ENCODE measurements at places on chromosomes 2 and 18.

DNA sequence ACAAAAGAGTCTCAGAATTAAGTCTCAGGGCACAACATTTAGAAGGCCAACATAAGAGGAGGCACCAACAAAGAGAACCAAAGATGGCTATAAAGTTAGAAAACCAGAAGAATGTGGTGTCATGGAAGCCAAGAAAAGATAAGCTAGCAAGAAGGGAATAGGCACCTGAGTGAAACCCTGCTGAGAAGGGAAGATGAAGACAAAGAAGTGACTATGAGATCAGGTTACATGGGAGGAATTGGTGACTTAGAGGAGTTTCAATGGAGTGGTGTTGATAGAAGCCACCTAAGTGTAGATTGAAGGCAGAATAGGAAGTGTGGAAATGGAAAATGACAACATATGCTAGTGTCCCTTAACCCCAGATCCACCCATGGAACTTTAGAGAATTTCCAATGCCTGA, 327.6 kb upstream of the KCNJ3 start:
- no peak for DNase-seq

GRCh38 chr2:68119504-68119903, 38.2 kb upstream of the PNO1 start:
- DNase-seq: no peak

- no peak for DNase-seq
Observed at GRCh38 chr18:47969816-47970215, 39.4 kb upstream of the SMAD2 start.

DNA sequence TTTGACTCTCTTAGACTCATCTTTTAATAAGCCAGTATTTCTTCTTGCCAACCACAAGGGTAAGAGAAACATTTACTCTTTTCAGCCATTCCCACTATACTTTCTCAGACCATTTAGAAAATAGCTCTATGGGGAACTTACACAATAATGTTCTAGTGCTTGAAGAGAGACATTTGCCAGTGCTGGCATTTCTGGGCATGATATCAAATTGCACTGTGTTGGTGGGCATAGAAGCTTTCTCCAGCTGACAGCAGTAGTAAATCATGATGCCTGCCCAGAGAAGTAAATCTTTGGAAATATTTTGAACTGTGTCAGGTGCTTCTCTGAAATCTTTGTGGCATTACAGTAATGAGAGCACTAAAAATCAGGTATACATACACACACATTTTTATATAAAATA, 346.6 kb downstream of the CBLN2 start:
- no peak for DNase-seq

DNA sequence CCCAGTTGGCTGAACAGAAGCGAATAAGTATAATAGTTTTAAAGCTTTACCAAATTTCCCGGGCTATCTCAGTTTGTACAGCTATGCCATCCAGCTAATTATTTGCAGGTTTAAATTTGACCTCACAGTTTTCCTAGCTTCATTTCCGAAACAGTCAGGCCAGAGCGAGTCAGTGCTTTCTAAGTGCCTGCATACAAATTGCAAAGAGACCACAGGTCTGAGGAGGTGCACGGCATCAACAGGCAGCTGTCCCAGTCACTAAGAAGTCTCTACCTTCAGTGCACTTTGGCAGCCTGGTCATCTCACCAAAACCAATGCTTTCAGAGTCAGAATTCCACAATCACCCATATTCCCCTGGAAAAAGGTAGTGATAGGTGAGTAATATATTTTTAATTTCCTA, 51.9 kb downstream of the LAMA1 start:
- no peak for DNase-seq

- no peak for DNase-seq
Observed at GRCh38 chr18:46609048-46609447, 48.0 kb downstream of the LOXHD1 start.

GRCh38 chr2:3141696-3142095, 235.9 kb downstream of the EIPR1 start:
- no peak for DNase-seq

DNA sequence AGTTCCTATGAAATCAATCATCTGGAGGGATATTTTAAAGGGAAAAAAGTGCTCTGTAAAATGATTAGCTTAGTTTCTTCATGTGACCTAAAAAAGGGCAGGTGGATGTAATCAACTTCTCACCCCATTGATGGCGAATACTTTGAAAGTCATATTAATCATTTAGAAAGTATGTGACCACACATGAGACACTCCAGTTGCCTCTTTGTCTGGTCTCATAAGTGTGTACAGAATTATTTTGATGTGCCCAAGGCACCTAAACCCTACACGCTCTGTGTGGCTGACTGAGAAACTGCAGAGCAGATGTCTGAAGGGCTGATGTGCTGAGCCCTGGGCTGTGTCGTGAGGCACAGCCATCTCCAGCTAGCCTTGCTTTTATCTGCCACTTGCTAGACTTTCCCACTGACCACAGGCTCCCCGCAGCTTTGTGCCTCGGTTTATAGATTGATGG, 26.9 kb downstream of the SGPP2 start:
- no peak for DNase-seq

DNA sequence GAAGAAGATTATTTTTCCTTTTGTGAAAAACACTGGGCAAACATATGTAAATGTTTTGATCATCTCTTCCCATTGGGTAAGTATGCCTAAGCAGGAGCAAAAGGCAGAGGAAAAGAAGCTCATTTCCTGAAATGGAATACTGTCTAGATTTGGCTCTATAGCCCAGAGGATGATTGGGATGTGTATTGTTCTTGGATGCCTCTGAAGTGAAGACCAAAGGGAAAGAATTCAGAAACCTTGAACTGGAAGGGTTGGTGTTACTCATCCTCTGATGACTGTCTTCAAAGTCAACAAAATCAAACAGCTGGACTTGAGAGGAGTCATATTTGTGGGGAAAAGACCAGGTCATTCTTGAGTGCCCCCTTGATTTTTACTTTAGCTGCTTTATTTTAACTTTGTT, 112.6 kb upstream of the NT5C1B start:
- peak; percentile 41 for DNase-seq

- no peak for DNase-seq
Observed at GRCh38 chr2:182949572-182950189, 83.2 kb upstream of the FRZB start.

- no peak for DNase-seq
Observed at GRCh38 chr2:10137053-10137843, 14.7 kb downstream of the RRM2 start.

GRCh38 chr18:35695384-35695783, 113.8 kb downstream of the GALNT1 start:
- no peak for DNase-seq

DNA sequence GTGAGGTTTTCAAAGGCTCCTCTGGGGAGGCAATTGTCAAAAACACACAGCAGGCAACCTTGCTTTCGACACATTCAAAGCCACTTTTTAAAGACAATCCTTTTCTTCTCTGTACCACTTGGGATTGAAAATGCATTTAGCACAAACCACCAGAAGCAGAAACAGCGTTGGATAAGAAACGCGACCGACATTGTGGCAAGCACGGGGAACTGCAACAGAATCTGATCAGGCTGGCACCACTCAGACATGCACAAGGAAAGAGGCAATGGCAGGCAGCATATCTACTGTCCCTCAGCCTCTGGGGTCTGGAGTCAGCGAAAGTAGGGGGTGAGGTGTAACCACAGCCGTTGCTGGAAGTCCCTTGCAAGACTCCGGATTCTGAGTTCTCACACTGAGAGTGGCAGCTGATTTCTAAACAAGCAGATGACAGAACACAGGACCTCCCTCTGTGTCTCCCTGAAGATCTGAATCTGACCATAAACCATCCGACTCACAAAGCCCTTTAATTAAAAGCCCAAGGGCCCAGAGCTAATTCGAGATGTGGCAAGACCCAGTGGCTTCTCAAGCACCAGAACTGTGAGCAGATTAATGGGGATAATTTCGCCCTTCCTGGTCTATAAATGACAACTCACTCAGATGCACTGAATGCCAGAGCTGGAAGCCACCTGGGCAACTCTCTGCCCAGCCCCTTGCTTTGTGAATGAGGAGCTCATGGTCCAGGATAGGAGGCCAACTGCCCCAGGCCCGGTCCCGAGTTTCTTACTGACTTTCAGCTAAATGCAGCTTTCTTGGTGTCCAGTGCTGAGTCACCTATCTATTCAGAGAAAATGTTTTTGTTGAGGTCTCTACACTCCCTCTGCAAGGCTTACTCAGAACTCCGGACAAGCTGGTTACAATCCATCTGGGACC, 29.6 kb downstream of the CYRIA start:
- DNase-seq: no peak

- DNase-seq: no peak
Observed at GRCh38 chr18:51120809-51121596, 76.5 kb downstream of the MEX3C start.

GRCh38 chr2:110113961-110114591, 1.5 kb downstream of the MALL start:
- no peak for DNase-seq

GRCh38 chr18:49784427-49785185, 28.7 kb downstream of the ACAA2 start:
- DNase-seq: no peak

DNA sequence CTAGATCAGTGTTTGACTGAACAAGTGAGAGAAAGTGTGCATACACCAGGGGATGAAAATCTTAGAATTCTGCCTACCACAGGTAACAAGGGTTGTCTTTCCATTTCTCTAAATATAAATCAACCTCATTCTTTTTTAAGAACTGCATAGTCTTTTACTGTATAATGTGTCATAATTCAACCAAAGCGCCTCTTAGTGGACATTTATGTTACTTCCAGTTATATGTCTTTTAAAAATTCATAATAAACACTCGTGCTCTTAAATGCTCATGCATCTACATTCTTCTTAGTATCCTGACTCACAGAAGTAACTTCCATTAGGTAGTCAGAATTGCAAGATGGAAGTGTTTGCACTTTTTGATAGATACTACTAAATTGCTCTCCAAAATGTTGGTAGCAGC, 76.2 kb downstream of the CHRNA1 start:
- DNase-seq: no peak

DNA sequence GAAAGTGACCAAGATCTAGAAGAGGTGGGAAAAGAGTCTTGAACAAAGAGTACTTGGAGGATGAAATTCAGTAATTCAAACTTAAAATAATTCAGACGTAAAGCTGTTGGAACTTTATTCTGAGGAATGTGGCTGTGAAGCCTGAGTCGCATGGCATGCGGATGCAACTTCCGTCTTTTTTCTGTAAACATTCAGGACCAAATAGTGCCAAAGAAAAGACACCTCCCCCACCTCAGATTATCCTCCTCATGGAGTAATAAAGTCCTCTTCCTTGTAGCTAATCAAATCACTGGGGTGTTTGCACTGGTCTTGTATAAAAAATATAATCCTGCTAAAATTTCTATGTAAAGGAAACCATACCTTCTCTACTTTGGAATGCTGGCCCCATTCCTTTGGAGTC, 790.4 kb downstream of the TSN start:
- no peak for DNase-seq

DNA sequence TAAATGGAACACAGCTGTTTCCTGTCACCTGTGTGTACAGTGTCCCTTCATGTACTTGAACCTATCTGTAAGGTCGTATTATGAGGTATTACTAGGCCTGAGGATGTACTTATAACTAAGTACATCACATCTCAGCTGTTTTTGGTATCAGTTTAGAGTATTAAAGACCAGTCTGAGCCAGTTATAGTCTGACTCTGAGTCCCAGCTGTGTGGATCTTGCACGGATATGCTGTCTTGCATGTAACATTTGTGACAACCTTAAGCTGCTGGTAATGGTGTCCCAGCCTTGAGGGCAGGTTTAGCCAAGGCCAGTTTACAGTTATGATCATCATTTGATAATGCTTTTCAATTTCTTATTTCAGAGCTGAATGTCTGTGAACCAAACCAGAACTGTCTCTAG, 496.3 kb downstream of the SLC4A3 start:
- no peak for DNase-seq

DNA sequence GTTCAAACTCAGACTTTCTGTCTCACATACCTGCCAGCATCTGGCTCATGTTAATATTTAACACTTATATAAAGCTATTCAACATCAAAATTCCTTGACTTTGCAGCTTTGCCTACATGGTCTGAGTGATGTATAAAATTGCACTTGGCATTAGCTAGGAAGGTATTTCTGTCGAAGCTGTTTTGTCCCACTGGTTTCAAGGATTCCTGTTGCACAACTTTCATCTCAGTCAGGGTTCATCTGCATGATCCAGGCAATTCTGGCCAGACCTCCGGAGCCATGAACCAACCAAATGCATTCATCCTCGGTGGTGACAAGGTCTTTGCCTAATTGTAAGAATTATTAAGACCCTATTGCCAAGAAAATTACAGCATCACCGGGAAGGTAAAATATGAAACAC, 185.4 kb downstream of the ZEB2 start:
- no peak for DNase-seq

DNA sequence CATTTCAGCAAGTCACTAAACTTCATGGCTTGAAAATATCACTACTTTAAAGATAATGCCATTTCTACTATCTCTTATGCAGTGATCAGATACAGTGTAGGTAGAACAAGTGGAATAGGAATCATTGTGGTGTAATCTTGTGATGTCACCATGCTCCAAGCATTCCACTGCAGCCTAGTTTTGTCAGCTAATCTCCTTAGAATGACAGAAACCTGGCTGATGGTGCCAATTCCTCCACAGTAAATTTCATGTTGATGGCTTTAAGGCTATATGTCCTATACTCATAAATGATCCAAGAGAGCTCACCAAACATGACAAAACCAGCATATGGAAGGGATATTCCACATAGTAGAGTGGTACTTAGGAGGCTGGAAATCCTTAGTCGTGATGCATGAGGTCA, 184.9 kb downstream of the PDE1A start:
- no peak for DNase-seq
